AG08395 (cell line): ENCODE measurements at places on chromosomes 2 and 18.

GRCh38 chr2:227761740-227762476 is 16.2 kb downstream of the SCYGR8 start:
- no peak for DNase-seq

- DNase-seq = peak; percentile 72
Measured at GRCh38 chr2:129849559-129850160, 129.8 kb upstream of the RAB6C start.

GRCh38 chr2:149075105-149075504 is 36.6 kb downstream of the LYPD6B start:
- no peak for DNase-seq

GRCh38 chr18:42310956-42311355 is 355.9 kb downstream of the PIK3C3 start:
- DNase-seq = peak; percentile 39

DNA sequence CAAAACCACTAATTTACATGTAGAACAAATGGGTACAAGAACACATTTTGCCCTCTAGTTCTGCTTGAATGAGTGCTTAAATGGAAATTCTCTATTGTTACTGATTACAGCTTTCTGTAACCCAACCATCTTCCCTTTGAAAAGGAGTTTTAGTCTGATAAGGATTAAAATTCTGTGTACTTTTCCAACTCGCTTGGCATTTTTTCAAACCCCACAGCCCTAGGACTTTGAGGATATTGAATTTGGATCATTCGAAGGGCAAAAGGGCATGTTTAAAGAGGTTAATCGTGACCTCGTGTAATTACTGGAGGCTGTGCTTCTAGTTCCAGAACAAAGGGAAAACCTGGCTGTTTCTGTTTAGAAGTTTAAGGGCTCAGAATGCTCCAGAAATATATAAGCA is 432.3 kb downstream of the PID1 start:
- no peak for DNase-seq

GRCh38 chr2:224861266-224861665 is 145.1 kb upstream of the CCDC195 start:
- DNase-seq = no peak

DNA sequence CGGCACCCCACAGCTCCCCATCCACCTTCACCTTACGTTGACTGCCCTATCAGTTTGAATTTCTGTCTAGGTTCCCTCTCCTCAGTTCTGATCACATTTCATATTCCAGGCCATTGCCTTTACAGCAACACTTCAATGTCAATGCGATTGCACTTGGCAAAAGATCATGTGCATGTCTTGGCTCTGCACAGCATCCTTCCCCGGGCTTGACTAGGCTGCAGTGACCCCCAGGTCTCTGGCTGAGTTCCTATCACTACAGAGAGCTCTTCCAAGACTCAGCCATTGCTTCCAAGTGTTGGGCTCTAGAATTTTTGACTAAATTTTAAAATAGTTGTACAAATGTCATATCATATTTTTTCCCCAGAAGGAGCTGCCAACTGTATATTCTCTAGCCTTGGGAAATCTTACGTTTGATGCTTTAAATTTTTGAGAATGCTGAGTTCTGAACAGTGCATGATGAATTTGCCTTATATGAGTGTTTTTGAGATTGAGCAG is 103.8 kb upstream of the NEDD4L start:
- DNase-seq = no peak

DNA sequence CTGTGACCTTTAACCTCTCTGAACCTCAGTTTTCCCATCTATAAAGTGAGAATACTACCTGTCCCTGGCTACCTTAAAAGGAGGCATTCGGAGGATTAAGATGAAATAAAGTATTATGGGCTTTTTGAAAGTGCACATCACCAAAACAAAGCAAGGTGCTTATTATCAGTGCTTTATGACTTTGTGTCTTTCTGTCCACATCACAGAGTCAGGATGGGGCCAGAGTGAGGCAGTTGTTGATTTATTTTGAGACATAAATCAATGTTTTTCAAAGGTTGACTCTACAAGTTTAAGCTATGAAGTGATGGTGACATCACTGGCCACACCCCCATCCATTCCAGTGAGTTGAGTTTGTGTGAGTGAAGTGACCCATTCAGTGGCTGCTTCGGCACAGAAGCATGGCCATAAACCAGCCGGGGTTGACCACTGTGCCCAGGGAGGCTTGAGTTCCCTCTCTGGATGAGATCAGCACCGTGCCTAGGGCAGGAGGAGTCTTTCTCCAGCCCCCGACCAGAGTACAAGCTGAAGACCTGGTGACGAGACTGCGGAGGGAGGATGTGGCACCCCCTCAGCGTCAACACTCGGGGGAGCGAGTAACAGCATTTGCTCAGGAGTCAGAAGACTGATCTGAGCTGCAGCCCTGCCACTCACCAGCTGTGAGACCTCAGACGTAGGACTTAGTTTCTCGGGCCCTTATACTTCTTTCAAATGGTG is 89.0 kb upstream of the PPP1CB start:
- no peak for DNase-seq

DNA sequence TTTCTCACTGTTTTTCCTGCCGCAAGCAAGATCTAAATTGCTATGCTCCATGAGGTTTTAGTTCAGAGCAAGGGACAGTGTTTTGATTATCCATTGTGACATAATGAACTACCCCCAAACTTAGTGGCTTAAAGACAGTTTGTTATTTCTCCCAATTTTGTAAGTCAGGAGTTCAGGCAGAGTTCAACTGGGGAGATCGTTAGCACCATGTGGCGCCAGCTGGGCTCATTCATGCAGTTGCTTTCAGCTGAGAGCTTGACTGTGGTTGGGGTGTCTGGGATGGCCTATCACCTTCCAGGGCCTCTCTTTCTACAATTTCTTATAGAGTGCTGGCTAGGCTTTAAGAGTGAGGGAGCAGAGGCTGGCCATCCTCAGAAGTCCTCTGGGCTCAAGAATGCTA is 382.9 kb upstream of the CELF4 start:
- no peak for DNase-seq

GRCh38 chr2:76930056-76930744 is 592.0 kb downstream of the LRRTM4 start:
- DNase-seq = no peak

DNA sequence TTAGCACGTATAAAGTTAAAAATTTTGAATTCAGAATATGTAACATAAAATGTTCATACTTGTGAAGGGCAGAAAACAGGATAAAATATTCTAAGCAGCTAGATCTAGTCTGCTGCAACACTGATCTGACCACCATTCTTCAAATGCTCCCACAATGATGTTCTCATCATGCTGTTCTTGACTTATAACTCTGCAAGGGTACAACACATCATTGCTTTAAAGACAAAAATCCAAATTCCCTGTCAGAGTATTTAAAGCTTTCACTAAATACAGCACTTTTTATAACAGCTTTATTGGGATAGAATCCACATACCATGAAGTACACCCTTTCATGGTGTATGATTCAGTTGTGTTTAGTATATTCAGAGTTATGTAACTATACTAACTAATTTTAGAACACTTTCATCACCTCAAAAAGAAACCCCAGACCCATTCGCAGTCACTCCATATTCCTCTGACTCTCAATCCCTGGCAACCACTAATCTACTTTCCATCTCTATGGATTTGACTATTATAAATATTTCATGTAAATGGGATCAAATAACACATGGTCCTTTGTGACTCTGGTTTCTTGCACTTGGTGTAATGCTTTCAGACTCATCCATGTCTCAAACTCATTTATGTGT is 56.4 kb downstream of the MAP4K3 start:
- no peak for DNase-seq

DNA sequence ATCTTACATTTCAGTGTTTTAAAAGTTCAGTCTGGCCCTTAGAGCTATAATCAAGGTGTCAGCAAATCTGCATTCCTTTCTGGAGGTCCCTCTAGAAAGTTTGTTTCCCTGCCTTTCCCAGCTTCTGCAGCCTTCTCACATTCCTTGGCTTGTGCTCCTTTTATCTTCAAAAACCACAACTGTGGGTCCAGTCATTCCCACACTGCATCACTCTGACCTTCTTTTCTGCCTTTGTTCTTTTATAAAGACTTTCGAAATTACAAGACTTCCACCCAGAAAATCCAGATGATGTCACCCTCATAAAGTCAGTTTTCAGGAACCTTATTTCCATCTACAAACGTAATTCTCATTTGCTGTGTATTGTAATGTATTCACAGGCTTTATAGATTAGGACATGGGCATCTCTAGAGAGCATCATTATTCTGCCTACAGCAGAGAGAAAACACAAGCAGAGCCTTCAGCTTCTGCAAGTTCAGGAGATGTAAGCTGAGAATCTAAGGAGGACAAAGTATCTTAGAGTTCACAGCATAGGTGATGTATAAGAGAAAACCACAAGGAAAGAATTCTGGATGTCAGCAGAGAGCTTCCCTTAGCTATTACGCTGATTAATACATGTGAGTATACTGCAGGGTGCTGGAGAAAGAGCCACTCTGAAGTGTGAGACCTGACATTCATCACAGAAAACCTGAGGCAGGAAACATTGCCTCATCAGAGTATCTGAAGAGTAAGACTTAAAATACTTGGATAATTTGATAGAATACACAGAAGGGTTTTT is 1100.2 kb downstream of the CBLN2 start:
- no peak for DNase-seq

DNA sequence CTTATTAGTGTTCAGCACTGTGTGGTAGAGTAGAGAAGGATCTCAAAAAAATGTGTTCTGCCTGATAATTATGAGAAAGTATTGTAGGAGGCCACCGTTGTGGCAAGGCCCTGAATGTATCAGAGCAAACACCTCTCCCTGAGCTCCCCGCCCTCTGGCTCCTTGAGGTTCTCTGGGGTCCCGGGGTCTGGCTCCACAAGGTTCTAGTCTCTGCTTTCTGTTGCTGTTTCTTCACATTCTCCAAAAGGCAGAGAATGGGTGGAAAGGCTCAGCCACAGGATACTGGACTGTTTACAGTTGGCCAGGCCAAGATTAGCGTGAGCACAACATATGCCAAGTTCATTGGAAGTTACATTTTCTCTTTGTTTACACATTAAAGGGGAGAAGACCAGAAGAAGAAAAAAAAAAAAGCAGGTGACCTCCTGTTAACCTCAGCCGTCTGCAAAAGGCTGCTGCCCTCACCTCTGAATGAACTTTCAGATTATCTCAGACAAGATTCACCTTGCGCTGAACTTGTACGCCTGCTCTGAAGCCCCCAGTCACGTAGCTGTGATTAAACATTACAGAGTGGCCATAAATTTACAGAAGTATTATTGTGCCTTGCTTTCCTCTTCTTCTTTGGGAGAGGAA is 56.6 kb upstream of the CYP26B1 start:
- DNase-seq = no peak

- DNase-seq = no peak
Measured at GRCh38 chr18:74522635-74523548, 11.4 kb upstream of the CNDP1 start.

GRCh38 chr2:56199492-56199891 is 15.7 kb downstream of the CCDC85A start:
- peak; percentile 81 for DNase-seq

- no peak for DNase-seq
Measured at GRCh38 chr2:179424571-179424970, 159.9 kb upstream of the SESTD1 start.

DNA sequence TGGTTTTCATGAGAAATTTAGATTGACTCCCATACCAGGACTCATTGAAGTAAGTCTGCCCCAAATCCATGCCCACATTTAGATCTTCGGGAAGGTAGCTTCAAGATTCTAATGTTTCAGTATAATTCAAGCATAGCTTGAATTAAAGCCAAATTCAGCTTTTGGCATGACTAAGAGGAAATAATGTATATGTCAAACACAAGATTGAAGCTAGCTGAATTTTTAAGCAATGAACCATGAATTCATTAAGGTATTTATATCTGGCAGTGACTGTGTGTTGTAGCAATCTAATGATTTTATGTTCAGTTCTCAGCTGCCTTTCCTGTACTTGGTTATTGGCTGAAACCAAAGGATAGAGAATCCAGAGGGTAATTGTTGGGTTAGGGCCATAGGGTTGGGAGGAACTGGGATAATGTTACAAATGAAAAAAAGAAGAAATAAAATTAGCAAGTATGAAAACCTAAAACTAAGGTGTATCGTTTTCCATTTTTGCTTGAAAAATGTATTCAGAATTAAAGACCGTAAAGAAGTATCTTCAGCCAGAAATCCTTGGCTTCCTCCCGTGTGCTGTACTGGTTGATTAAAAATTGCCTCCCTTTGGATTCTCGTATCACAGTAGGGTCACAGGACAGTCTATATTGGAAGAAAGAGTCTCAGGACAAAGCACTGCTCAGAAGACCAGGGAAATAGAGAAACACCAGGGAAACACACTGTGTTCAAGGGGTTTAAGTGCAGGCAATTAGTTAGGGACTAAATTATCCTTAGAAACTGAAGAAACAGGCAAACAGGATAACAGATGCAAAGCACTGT is 119.0 kb upstream of the FN1 start:
- no peak for DNase-seq

DNA sequence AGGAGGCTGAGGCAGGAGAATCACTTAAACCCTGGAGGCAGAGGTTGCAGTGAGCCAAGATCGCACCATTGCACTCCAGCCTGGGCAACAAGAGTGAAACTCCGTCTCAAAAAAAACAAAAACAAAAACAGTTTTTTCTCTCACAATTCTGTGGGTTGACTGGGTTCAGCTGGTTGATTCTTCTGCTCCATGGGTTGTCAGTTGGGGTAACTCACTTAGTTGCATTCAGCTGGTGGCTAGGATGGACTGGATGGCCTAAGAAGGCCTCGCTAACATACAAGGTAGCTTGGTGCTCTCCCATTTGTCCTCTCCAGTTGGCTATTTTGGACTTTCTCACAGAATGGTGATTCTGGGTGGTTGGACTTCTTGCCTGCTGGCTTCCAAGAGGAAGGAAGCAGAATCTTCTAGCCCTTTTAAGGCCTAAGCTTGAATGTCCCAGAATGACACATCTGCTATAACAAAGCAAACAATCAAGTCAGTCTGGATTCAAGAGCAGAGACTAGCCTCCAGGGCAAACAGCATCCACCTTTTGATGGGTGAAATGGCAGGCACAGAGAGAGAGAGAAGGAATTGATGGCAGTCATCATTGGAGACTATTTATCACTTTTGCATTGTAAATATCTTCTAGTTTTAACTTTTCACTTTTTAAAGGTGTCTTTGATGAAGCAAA is 17.9 kb downstream of the LAMA3 start:
- DNase-seq = no peak

DNA sequence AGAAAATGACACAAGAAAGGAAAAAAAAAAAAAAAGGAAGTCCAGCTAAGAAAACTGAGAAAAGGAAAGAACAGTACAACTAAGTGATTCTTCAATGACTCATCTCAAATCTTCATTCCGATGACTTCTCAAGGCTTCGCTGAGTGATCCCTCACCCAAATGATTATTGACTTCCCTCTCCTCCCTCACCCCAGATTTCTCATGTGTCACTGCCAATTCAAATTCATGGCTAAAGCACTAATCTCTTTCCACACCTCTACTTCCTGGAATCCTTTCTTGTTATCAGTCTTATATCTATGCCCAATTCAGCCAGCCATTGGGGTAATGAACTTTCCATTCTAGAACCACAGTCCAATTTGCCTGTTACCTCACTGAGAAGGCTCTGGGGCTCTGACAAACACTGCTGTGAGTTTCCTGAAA is 7.2 kb upstream of the ABCB11 start:
- no peak for DNase-seq
